ENCODE measurements at places on chromosomes 6 and 20.

- DNase-seq = no peak
Measured at GRCh38 chr6:44263354-44264100, 1.8 kb downstream of the NFKBIE start.

DNA sequence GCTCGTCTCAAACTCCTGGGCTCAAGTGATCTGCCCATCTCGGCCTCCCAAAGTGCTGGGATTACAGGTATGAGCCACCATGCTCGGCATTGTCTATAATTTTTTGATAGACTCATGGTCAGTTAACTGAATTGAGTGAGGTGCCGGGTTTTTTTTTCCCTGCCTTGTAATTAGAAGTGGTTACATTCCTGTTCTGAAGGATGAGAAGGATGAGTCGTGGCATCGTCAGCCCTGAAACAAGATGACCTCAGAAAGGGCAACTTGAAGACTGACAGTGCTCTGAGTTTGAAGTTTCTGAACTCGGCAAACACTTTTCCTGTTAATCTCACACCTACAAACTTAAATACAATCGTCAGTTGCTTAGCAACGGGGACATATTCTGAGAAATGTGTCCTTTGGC, 158.7 kb upstream of the PDE10A start:
- DNase-seq = no peak

DNA sequence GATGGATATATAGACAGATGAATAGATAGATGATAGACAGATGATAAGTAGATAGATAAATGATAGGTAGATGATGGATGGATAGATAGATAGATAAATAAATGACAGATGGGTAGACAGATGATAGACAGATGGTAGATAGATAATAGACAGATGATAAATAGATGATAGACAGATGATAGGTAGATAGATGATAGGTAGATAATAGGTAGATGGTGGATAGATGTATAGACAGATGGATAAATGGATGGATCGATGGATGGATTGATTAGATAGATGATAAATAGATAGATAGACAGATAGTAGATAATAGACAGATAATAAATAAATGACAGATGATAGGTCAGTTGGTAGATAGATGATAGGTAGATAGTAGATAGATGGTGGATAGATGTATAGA, 212.7 kb downstream of the NFATC2 start:
- DNase-seq = no peak

GRCh38 chr20:42179768-42180167, 561.6 kb upstream of the CHD6 start:
- no peak for DNase-seq
